ENCODE measurements at places on chromosomes 13 and 19.

DNA sequence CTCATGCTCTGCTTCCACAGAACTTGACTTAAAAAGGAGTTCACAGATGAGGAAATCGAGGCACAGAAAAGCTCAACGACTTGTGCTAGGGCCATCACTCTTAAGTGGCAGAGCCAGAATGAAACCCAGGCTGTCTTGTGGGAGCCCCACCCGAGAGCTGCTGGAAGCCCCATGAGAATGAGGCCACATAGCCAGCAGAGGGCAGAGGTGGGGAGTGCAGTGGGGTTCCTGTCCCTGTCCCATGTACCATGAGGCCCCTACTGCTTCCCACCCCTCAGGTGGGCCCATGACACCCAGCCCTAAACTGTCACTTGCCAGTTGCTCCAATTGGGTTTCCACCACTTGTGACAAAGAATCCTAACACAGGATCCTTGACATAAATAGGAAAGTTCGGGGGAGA lies 175.9 kb downstream of the IRS2 start:
- no peak for DNase-seq

DNA sequence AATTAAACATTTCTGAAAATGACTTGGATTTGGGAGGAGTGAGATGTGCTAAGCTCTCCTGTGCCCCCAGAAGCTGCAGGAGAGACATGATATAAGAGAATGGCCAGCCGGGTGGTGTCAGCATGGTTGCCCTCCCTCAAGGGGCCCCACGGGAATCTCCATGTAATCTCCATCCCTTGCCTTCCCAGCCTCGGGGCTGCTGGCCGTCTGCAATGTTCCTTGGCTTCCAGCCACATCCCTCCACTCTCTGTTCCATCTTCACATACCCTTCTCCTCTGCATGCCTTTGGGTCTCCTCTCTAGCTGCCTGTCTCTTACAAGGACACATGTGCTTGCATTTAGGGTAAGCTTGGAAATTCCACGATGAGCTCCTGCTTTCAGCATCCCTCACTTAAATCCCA lies 172.0 kb downstream of the TSHZ3 start:
- no peak for DNase-seq

GRCh38 chr13:51714663-51715168 lies 89.2 kb downstream of the DHRS12 start:
- no peak for DNase-seq

- no peak for DNase-seq
Observed at GRCh38 chr13:105329359-105329758, 1206.1 kb downstream of the EFNB2 start.

GRCh38 chr13:51453207-51453958 lies 547 bp upstream of the INTS6 start:
- DNase-seq = peak; percentile 88

- DNase-seq = no peak
Observed at GRCh38 chr13:34990399-34991214, 48.5 kb downstream of the NBEA start.

DNA sequence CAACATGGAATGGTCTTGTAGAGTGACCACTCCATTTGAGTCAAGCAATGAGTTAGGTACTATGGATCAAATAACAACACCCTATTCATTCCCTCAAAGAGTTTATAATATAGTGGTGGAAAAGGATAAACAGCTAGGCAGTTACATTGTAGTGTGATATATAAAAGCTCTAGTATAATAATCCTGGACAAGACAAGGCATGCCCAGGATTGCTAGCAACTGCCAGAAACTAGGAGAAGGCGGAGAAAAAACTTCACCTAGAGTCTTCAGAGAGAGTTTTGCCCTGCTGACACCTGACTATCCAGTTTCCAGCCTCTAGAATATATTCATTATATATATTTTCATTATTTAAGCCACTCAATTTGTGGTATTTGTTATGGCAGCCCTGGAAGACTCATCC lies 530.6 kb downstream of the KLF12 start:
- DNase-seq = no peak

- DNase-seq = no peak
Observed at GRCh38 chr19:4115818-4116385, 8.0 kb downstream of the MAP2K2 start.

DNA sequence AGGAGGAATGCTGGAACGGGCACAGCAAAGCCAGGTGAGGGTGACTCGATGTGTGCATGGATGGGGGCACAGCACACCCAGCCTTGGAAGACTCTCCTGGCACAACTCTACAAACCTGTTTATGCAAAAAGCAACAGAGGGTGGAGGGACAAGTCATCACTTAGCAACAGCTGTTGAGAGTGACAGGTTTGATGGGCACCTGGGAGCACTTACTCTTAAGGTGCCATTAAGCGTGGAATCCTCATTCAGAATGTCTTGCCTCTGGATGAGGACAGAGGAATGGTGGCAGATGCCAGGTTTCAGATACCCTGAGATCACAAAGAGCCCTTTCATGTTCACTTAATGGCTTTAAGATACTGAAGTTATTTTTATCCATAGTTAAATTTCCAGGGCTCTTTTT lies 97.0 kb downstream of the DCT start:
- DNase-seq = no peak

- DNase-seq = no peak
Observed at GRCh38 chr13:41199079-41199478, 4.7 kb upstream of the KBTBD7 start.

GRCh38 chr13:36294096-36294495 lies 3.5 kb downstream of the CCDC169 start:
- no peak for DNase-seq

- no peak for DNase-seq
Observed at GRCh38 chr19:19076476-19076875, 12.7 kb downstream of the SLC25A42 start.

GRCh38 chr13:25847145-25847544 lies 204.7 kb downstream of the SHISA2 start:
- DNase-seq = no peak

DNA sequence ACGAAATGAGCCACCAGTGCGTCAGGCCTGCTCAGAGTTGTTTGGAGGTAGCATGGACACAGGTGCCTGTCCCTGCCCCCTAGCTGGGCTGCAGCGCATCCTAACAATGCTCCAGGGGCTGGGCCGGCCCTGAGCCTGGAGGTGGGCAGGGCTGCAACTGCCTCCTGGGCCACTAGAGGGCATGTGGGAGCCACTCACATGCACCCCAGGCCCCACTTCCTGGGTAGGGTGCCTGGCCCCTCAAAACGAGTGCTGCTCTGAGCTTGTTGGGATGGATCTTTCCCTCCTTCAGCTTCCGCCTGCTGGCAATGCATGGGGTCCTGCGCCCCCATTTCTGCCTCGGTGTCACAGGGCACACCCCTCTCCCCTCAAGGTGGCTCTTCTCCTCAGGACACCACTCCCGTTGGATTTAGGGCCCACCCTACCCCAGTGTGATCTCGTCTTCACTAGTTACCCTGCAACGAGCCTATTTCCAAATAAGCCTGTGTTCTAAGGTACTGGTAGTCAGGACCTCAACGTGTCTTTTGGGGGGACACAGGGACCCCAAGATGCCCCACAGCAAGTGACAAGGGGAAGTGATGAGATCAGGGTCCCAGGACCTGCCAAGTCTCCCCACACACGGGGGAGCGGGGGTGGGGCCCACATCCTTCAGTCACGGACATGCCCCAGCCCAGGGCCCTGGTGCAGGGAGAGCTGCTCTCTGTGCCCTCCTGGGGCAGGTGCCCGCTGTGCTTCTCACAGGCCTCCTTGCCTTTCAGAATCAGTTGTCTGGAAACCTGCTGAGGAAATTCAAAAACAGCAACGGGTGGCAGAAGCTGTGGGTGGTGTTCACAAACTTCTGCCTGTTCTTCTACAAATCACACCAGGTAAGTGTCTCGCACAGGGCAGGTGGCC lies 131.3 kb downstream of the STK24 start:
- no peak for DNase-seq

DNA sequence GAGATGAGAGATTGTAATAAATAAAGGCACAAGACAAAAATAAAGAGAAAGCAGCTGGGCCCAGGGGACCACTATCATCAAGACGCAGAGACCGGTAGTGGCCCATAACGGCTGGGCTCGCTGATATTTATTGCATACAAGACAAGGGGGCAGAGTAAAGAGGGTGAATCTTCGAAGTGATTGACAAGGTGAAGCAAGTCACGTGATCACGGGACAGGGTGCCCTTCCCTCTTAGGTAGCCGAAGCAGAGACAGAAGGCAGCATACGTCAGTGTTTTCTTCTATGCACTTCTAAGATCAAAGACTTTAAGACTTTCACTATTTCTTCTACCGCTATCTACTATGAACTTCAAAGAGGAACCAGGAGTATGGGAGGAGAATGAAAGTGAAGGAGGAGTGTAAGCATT lies 4.6 kb upstream of the PRKCG start:
- DNase-seq = no peak

GRCh38 chr19:48745208-48745995 lies 1.3 kb downstream of the IZUMO1 start:
- DNase-seq = no peak

DNA sequence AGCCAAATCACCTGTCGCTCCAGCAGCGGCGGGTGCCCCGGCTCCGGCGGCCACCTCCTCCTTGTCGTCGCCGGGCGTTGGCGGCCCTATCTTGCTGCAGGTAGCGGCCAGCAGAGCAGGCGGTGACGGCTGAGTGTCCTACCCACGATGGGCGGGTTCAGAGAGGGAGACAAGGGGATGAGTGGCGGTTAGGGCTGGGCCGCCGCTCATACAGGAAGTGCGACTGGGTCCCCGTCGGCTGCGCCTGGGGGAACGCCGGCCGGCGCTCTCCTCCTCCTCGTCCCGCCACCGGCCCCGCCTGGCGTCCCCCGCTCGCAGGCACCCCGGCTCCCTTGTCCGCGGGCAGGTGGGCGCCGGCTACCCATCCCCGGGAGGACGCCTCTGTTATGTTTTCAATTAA lies 1692.0 kb downstream of the SLITRK5 start:
- no peak for DNase-seq

DNA sequence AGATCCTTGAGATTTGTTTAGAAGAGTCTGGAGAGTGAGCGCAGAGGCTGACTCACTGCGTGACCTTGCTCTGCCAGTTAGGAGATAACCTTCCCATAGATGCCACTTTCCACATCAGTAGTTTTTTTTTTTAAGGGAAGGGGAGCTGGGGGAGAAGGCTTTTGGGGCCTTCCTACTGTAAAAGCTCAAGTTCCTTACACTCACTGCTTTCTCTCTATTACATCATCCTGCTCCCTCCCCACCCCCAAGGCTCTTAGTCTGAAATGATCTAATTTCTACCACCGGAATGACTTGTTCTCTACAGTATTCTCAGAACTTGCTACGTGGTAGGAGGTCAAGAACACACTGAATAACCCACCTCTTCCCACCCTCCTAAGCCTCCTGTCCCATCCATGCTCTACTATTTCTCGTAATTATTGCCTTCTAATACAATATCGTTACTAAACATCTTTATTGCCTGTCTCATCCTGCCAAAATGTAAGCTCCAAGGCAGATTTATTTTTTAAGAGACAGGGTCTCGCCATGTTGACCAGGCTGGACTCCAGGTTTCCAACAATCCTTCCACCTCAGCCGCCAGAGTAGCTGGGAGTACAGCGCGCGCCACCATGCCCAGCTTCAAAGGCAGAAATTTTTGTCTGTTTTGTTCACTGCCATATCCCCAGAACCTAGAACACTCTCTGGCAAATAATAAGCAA lies 1.2 kb downstream of the LONP1 start:
- DNase-seq = no peak

- DNase-seq = no peak
Observed at GRCh38 chr19:48095612-48096175, 14.9 kb downstream of the PLA2G4C start.

GRCh38 chr13:103466761-103467160 lies 400.5 kb upstream of the SLC10A2 start:
- DNase-seq = no peak

GRCh38 chr13:50422181-50423148 lies 407.2 kb downstream of the KCNRG start:
- no peak for DNase-seq

DNA sequence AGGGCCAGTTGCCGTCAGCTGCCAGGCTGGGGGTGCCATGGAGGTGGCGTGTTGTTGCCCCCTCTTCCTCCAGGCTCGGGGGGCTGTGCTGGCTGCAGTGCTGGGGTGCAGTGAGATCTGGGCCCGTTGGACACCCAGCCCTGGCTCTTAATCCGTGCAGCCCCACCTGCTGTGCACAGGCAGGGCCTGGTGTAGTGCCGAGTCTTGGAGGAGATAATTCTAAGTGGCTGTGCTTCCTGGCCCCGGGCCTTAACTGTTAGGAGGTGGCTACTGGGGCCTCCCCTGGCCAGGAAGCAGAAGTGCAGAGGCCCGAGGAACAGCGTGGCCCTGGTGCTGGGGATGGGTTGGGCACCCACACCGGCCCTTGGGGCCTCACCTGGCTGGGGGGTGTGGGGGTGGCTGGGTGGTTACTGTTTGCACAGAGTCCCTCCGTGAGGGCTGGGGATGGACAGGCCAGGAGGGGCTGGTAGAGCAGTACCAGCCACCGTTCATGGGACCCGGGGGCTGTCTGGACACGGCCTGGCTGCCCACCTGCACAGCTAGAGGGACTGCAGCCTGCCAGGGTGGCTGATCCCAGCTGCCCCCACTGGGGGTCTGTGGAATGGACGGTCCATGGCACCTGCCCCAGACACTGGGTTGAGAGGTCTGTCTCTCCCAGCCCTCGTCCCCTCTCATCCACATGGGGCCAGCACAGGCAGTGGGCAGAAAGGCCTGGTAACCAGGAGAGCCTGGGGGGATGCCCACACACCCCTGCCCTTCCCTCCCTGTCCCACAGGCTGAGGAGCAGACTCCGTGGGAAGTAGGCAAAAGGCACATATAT lies 3.3 kb downstream of the GPX4 start:
- no peak for DNase-seq

GRCh38 chr19:55082020-55082851 lies 6.6 kb downstream of the EPS8L1 start:
- no peak for DNase-seq

GRCh38 chr13:37685206-37685605 lies 86.6 kb upstream of the POSTN start:
- no peak for DNase-seq

DNA sequence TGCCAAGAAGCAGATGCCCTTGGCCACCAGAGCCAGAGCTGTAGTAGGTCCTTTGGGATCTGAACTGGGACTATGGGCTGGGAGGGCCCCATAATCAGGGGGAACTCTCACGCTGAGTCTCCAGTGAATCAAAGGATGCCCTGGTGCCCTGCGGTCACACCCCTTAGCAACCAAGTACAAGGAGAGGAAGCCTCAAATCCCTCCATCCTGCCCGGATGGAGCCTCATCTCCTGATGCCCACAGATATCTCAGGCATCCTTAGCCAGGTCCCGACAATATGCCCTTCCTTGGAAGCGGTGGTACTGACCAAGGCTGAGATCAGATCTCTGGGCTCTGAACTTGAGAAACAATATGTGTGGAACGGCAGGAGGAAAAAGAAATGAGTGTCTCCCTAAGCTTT lies 1.7 kb downstream of the PLEKHA4 start:
- no peak for DNase-seq

- no peak for DNase-seq
Observed at GRCh38 chr13:72384186-72384823, 343.1 kb downstream of the MZT1 start.
